Activated CD4-positive, alpha-beta memory T cell treated with anti-CD3 and anti-CD28 coated beads for 36 hours (primary cell): ENCODE measurements at places on chromosomes 12 and 14. TPM values are rescaled to one million over a fixed set of nuclear protein-coding genes. Genes with fewer than 3 reads are reported as not detected.

GRCh38 chr12:124601706-124602105, 34.3 kb upstream of the NCOR2 start:
- no peak for DNase-seq

KERA gene
- total RNA-seq = not detected

GRCh38 chr14:31057701-31058364, 31.7 kb upstream of the STRN3 start:
- DNase-seq = no peak

- DNase-seq = no peak
Measured at GRCh38 chr12:132389026-132389425, 59.6 kb upstream of the GALNT9 start.

GRCh38 chr14:32786886-32787285, 151.8 kb upstream of the NPAS3 start:
- DNase-seq = no peak

DNA sequence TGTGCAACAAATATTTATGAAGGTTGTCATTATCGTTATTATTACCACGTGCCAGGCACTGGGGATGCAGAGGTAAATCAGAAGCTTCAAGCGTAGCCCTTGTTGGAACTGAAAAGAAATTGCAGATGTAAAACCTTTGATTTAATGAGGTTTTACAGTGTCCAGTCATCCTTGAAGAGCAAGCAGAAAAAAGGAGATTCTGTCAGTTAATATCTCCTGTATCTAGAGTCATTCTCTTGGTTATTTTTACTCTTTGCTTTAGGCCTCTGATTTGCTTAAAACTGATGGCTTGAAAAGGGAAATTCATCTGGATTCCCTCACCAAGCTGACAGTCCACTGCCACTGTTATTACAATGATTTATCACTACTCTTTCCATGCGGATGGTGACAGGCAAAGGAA, 179.3 kb downstream of the GALC start:
- DNase-seq = no peak

TROAP gene
- total RNA-seq = 57.7 TPM

CLEC4C gene
- not detected for total RNA-seq

SERPINA10 gene
- not detected for total RNA-seq

SETD1B gene
- total RNA-seq = 15.2 TPM

HOXC5 gene
- not detected for total RNA-seq

DNA sequence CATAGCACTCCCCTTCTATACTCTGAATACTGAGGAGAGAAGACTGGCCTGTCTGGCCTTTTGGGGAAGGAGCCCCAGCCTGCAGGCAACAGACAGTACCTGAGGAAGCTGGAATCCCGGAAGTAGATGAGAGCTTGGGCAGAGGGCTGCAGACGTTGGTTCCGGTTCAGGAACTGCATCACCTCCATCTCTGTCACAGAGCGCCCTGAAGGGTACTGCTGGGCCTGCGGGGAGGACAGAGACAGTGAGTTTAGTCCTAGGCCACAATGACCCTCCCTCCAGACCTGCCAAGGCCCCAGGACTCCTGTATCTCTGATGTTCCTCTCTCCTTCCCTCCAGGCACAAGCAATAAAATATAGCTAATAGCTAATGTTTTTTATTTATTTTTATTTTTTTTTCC, 28.4 kb downstream of the TEP1 start:
- DNase-seq = no peak
